NCI-H2081 treated with DMSO at 0.1 percent for 48 hours (cell line): ENCODE measurements at places on chromosomes 1 and 21.

DNA sequence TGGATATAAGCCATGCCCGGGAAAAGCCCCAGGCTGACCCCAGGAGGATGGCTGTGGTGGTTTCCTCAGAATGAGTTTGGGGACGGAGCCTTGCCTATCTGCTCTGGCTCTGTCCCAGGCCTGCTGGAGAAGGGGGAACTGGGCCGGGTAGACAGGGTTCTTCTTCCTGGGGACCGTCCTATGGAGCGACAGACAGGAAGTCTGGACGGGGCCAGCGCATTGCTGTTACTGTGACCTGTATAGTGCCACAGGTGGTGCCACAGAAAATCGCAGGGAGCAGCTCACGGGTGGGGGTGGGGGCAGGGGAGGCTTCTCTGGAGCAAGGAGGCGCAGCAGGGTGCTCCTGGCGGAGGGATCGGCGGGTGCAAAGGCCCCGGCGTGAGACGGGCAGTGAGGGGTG, 36.4 kb downstream of the CFAP74 start:
- no peak for DNase-seq

DNA sequence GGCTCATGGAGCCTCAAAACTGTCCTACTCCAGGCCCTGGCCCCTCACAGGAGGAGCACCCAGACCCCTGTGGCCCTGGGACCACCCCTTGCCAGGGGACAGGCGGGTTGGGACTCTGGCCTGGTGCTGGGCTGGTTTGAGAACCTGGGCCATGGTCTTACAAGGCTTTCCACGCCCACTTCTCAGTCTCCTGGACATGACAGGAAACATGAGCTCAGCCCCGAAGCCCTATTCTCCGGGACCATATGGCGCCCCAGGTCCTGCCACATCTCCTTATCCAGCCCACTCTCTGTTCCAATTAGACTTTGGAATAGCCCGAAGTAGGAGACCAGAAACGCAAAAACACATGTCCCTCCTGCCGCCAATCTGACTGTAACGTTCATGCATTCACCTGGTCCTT, 47.9 kb downstream of the KCNAB2 start:
- no peak for DNase-seq

DNA sequence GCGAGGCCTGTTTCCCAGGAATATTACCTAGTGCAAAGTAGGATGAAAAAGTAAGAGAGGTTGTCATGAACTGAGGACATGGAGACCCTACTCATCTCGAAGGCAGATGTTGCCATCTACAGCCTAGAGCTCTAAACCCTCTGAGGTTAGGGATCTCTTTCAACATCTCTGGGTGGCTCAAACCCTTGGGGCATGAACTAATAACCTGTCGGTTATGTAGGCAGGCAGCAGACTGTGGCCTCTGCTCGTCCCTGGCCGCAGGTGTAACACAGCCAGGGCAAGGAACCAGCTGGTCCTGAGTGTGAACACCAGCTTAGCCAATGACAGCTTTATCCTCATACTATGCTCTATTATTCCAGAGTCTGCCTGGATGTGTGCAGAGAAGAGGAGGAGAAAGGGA, 13.2 kb downstream of the CAPZB start:
- DNase-seq, result no peak

- no peak for DNase-seq
Measured at GRCh38 chr1:167357305-167357704, 136.6 kb downstream of the POU2F1 start.

- DNase-seq, result no peak
Measured at GRCh38 chr1:101748077-101748476, 248.6 kb downstream of the OLFM3 start.

- DNase-seq, result no peak
Measured at GRCh38 chr1:233935297-233935868, 30.9 kb downstream of the SLC35F3 start.

- no peak for DNase-seq
Measured at GRCh38 chr1:201304126-201304525, 20.8 kb downstream of the PKP1 start.

DNA sequence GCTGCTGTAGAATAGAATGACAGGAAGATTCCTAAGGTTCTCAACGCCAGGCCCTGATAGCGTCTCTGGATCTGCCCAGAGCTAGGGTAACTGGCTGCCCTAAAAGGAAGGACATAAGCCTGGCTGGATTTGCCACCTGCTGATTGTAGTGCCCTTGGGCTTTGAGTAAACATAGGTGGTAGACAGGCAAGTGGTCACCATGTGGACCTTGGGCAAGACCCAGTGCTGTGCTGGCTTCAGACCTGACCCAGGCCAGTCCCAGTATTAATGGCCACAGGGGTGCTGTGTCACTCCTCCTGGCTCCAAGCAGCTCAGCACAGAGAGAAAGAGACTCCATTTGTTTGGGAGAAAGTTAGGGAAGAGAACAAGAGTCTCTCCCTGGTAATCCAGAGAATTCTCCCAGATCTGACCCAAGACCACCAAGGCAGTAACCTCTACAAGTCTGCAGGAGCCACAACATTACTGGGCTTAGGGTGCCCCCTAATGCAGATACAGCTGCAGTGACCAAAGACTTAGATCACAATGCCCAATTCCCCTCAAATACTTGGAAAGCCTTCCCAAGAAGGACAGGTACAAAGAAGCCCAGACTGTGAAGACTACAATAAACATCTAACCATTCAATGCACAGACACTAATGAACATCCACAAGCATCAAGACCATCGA, 44.5 kb downstream of the PHTF1 start:
- no peak for DNase-seq

DNA sequence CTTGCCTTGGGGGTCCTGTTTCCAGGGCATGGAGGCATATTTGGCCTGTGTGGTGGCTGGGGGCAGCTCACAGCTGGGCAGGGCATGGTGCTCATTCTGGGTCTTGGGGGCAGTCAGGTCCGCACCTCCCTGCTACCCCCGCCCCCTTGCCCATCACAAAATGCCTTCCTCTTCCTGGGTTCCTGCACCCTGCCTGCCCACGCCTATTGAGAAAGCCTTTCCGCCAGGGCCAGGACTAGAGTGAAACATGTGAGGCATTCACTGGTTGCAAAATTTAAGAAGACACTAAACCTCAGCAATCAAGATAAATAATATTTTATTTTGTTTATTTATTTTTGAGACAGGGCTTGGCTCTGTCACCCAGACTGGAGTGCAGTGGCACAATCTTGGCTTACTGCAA, 19.7 kb downstream of the PTAFR start:
- DNase-seq, result no peak

DNA sequence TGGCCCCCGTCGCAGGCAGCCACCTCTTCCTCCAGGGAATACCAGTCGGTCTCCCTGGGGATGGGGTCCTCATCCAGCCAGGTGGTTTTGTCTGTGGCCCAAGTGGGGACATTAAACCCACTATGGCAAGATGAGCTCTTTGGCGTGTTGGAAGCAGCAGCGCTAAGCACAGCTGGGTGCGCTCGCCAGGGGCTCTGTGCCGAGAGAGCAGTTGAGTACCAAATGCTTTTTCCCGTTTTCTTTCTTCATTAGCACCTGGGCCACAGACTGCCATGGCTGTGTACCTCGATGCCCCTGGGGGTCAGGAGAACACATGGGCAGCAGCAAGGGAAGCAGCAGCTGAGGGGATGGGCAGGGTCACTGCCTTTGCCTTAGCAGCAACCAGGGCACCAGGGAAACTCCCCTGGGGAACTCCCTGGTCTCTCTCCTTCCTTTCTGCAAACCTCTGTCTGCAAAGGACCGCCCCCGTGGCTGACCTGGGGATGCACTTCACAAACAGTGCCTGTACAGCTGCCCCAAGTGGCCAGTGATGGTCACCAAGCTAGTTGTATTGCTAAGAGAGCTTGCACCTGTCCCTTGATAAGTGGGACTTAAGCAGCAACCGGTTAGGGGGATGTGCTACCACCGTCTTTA, 31.1 kb downstream of the EDARADD start:
- no peak for DNase-seq

DNA sequence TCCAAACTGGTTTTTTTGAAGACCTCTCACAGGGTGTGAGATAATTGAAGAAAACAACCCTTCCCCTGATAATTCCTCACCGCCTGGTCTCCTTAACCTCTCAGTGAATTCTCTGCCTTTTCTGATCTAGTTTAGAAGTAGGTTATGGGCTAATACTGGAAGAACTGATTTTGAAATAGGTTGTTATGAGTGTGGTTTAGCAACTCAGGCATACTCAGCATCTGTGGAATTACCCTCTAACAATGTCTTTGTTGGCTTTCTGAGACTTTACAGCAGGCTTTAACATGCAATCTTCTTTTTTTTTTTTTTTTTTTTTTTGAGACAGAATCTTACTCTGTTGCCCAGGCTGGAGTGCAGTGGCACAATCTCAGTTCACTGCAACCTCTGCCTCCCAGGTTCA, 10.3 kb upstream of the PLD5 start:
- no peak for DNase-seq

DNA sequence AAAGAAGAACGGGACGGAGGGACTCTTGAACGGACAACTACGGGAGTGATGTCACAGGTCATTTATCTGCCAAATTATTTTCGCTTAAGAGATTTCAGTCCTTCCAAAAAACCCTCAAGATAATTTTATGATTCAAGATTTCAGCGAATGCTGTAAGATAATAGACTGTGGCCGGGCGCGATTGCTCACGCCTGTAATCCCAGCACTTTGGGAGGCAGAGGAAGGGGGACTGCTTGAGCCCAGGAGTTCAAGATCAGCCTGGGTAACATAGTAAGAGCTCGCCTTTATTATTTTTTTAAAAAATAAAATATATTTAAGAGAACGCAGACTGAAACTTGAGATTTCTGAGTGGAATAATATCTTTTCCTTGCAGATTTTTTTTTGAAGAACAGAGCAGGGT, 609 bp downstream of the RWDD2B start:
- DNase-seq, result no peak

DNA sequence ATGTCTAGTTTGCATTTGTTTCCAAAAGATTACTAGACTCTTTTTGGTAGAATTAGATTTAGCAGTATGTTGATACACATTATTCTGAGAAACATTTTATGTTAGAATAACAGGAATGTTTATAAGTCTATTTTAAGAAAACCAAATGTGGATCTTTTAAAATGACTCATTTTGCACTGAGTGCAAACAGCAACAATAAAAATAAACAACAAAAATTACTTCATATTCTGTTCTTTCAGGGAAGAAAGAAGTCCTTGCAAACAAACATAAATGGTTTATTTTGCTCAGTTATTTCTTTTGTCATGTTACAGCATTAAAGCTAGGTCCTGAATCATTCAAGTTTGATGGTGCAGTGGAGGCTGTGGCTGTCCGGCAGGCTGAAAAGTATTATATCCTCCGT, 106.8 kb upstream of the TENT5C start:
- DNase-seq, result no peak

GRCh38 chr1:13662493-13662892, 37.5 kb upstream of the PRDM2 start:
- no peak for DNase-seq

DNA sequence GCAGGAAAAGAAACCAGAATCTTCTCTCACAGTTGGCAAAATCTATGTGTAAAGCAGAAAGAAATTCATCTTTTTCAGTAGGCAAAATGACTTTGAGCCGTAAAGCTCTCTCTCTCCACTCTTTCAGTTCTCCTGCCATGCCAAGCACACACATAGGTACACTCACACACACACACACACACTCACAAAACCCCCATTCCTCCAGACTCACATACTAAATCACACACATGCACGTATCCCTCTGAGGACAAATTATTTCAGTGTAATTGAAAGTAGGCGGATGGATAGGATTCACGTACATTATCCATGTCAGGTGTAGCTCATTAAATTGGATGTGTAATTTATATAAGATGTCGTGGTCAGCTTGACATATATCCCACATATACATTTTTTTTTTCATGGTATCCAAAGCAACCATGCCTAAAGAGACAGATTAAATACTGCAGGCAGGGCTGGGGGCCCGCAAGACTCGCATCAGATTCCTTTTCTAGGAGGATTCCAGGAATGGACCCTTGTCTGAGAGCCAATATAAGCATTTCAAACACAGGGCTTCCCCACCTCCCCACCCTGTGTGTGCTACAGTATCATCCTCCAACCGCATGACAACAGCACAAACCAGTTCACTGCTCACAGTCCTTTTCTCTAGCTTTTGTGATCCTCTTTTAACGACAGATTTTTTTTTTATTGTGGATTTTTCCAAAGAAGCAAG, 320.9 kb downstream of the PCP4 start:
- no peak for DNase-seq

GRCh38 chr21:21200103-21200938, 202.1 kb downstream of the NCAM2 start:
- no peak for DNase-seq

DNA sequence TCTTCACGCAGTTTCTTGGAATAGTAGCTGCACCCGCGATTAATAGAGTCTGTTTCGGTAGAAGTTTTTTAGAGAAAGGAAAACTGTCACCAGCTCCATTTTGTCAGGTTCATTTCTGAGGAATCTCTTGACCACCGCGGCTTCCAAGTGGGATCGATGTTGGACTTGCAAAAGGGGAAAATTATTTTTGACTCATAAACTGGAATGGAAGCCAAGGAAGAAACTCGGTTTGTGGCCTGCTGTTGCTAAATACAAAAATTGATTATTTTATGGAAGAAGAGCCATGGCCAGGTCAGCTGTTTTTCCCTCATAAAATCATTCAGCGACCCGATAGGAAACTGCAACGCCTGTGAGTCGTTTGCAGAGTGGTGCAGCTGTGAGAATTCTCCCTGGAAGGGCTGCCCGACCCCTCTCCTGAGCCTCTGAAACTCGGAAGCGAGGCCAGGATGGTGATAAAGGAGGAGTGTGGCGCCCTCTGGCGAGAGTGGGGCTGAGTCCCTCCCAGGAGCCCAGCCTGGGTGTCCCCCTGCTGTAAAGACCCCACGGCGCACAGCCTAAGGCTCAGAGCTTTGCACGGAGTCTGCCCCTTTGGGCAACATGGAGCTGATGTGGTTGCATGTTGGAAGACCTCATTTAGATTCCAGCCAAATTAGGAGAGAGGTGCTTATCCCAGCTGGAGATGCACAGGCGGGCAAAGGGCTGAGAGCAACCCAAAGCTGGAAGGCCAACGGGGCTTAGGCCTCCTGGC, 83.6 kb upstream of the SLC25A33 start:
- DNase-seq, result no peak

- no peak for DNase-seq
Measured at GRCh38 chr1:48566492-48566891, 94.5 kb upstream of the SPATA6 start.

DNA sequence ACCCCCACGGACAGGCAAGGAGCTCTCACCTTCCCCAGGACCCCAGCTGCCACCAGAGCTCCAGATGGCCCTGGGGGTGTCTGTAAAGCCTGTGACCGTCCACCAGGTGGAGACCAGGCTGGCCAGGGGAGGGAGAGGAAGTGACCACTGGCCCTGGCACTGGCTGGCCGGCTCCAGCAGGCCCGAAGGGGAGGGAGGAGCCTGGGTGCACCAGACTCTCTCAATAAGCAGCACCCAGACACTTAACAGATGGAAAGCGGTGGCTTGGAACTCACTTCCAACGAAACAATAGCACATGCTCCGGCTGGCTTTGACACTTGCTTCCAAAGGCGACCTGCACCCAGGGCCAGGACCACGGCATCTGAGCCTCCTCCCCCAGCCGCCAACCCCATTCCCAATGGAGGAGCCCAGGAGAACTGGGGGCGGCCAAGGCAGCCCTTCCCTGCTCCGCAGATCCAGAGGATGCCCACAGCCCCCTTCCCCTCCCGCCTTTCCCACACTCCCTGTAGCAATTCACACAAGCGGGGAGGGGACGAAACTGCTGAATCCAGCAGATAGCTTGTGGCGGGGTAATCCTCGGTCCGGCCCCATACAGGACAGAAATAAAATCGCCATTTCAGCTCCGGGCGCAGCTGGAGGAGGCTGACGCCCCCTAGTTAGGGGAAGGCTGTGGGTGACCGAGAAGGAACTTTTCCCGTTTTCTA, 742 bp upstream of the PDE9A start:
- DNase-seq, result no peak
